NK-92 treated with Interleukin-12 subunit alpha and Interleukin-12 subunit beta, amount 100 ng/mL, for 24 hours (cell line): ENCODE measurements at places on chromosomes 3 and 15.
A peak's percentile ranks its signal among the peaks of the same experiment; 100 is the strongest.

- DNase-seq, result no peak
Observed at GRCh38 chr3:187958432-187959003, 195.4 kb upstream of the LPP start.

DNA sequence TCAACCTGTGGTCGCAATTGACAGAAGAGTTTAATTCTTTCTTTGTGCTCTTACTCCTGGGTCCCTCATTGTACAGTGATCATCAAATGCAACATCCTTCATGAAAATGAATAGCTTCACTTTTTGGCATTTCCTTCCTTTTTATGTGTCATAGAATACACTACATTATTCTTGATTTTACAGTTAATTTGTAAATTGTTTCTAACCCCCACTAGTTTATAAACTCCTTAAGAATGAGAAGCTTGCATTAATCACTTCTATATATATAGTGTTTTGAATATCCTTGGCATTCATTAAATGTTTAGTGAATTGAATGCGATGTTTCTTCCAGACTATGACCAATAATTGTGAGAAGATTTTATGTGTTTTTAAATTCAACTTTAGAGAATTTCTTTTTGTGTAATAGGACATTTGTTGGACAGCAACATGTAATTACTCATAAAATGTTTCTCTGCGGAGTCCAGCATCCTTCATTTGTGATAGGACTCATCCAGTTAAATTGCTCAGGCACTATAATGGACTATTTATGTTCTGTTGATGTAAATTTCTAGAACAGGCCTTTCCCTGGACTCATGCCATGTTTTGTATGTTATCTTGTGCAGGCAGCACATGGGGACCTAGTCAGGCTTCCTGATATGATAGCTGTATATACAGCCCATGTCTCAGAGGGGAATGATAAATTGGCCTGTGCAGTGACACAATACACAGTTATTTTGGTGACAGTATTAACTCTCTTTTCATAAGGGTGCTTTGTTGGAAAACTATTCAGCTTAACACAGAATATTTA, 51.3 kb downstream of the MBNL1 start:
- DNase-seq, result no peak

GRCh38 chr3:62749130-62749529, 126.1 kb downstream of the CADPS start:
- no peak for DNase-seq

- DNase-seq, result no peak
Observed at GRCh38 chr15:77915261-77915960, 162.1 kb downstream of the TBC1D2B start.

GRCh38 chr15:40932156-40932555, 3.0 kb downstream of the DLL4 start:
- DNase-seq, result peak; percentile 38

DNA sequence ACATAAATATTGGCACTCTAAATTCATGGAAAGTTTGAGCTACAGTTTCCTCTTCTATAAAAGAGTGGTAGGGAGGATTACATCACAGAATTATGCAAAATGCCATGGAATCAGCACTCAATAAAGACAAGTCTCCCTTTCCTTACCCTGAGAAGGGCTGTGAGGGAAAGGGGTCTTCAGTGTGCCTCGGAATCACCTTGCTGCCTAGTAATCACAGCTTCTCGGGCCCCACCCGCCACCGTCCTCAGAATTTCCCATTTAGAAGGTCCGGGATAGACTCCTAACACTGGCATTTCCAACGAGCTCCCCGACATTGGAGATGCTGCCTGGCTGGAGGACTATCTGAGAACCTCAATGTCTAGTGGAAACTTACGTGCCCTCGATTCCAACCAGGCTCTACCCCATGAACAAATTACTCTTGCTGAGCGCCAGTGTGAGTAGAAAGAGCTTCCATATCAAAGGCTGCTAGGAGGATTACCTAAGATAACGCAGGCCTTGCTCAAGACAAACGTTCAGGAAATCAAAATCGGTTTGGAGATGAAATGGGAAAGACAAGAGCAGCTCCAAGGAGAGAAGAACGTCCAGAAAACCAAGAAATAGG, 92.1 kb upstream of the CHD2 start:
- no peak for DNase-seq

GRCh38 chr3:111785034-111785433, 74.0 kb upstream of the PHLDB2 start:
- DNase-seq, result no peak

DNA sequence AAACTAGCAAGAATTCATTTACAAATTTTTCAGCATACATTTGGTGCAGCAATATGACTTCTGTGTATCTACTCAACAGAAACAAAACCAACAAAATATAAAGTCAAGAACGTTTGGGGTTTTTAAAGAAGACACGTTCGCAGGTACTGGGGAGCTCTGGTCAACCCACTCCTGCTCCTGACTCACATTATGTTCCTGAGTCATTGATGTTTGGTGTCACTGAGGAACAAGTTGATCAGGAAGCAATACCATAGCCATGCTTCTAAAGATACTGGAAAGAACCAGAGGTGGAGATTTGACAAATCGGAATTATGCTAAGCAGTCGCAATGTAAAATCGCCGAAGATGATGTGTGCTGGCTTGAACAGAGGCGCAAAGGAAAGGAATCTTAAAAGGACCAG, 22.0 kb downstream of the SLC4A7 start:
- no peak for DNase-seq

GRCh38 chr15:91530956-91531582, 322.4 kb upstream of the SLCO3A1 start:
- DNase-seq, result no peak

GRCh38 chr3:173911446-173911845, 513.9 kb downstream of the NLGN1 start:
- no peak for DNase-seq

GRCh38 chr3:197504229-197504628, 51.5 kb downstream of the BDH1 start:
- no peak for DNase-seq

DNA sequence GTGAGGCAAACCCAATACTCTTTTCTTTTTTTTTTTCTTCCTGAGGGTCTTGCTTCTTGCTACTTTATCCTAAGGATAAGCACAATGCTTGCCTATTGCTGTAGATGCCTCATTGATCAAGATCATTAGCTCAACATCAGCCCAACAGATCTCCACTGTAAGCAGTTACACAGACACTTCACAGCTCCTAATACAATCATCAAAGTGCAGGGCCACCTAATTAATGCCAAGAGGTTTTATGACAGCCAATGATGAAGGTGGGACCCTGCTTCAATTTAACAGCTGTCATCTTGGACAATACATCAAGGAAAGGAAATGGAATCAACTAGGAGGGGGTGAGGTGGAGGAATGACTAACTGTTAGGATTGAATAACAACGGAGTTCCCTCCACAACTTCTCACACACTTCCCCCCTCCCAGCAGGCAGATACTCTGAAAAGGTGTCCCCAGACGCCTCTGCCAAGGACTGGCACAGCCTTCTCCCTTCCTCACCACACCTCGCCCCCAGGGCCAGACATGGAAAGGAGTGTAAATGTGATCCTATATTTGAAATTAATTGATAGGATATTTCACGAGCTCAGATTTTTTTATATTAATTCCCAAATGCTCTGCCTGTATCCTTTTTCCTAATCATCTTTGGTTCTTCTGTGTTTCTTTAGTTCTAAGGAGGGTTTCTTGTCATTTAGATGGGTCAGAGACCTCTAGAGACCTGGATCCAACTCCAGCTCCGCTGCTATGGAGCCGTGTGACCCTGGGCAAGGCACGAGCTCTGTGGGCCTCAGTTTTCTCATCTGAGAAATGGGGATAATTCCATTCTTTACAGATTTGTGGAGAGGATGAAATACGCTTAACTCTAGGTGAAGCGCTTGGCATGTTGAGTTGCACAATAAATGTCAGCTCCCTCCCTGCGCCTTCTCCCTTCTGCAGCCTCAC, 1.2 kb downstream of the DCLK3 start:
- DNase-seq, result no peak

DNA sequence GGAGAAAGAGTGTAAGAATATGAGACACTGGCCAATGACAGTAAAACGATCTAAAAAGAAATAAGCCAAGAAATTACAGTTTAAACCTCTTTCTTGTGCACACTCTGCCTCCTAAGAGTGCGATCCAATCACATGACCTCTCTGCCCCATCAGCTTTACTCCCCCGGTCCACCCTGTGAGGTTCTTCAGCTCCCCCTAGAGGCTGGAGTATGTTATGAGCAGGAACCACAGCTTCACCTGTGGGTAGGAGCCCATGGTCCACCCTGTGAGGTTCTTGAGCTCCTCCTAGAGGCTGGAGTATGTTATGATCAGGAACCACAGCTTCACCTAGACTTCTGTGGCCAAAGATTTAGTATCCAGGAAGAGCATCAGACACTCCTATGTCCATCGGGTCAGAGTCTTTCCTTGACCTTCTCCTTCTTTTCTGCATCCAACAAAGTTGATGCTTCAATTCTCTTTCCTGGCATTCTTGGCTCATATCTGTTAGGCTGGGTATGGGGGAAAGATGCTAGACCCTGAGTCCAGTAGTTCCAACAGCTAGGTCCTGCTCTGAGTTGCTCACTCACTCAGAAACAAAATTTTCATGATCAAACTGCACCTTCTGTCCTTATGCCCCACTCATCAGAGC, 164.0 kb downstream of the MINAR1 start:
- DNase-seq, result peak; percentile 60
